ENCODE measurements at places on chromosomes 3 and 15.

GRCh38 chr3:194487289-194488054 is 670 bp upstream of the ATP13A3 start:
- peak; percentile 33 for DNase-seq

GRCh38 chr15:66898656-66899386 is 166.6 kb upstream of the SMAD3 start:
- no peak for DNase-seq

DNA sequence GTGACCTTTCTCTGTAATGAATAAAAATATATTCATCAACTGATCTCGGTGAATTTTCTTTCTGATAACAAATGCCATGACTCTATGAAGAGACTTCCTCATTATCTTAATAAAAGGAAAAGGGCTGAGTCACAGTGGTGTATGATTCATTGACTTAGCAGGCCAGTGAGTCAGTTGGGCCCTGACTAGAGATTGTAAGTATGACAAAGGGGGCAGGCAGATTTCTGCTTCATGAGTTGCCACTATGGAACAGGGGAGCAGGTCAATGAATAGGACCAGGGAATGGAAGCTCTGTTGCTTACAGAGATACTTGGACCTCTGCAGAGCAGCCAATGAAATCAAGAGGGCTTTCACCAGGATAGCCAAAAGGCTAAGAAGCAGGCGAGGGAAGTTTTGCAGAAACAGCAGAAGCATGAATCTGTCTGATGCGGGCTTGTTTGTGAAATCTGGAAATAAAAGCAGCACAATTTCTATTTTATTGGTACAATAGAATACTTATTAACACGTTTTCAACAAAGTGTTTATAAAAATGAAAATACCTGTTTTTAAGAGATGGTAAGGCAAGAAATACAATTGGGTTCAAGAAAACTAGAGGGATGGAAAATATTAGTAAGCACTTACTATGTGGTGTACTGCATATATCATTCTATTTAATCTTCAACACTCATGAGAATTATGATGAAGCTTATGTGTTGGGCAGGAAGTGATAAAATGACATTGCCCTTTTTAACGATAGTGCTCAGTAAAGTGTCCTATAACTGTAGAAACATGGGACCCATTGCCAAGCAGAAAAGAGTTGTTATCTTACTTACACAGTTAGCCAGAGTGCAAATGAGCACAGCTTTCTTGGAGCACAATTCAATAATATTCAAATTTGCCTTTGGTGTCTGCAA is 169.8 kb upstream of the MYRIP start:
- DNase-seq, result no peak

DNA sequence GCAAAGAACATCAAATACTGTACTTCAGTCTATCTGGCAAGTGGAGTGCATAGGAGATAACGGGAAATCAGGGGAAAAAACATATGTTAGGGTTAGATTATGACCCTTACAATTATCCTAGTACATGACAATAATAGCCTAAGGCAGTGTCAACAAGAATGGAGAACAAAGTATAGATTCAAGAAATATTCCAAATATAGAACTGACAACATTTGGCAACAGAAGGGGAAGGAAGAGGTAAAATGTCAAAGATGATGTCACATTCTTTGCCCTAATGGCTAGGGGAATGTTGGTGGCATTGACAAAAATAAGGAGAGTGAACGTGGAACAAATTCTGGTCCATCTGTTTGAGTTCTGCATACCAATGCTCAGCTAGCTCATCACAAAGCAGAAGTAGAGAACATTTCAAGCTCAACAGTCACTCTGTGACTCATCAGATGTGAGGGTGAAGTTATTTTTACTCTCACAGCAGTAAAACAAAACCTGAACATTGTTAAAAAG is 15.5 kb upstream of the ATP8B4 start:
- DNase-seq, result no peak

- DNase-seq, result no peak
Measured at GRCh38 chr3:51398595-51399310, 7.7 kb downstream of the RBM15B start.

Data from endothelial cell (in vitro differentiated cells).